SHP77 (cell line): ENCODE measurements at places on chromosomes 11 and 22.

DNA sequence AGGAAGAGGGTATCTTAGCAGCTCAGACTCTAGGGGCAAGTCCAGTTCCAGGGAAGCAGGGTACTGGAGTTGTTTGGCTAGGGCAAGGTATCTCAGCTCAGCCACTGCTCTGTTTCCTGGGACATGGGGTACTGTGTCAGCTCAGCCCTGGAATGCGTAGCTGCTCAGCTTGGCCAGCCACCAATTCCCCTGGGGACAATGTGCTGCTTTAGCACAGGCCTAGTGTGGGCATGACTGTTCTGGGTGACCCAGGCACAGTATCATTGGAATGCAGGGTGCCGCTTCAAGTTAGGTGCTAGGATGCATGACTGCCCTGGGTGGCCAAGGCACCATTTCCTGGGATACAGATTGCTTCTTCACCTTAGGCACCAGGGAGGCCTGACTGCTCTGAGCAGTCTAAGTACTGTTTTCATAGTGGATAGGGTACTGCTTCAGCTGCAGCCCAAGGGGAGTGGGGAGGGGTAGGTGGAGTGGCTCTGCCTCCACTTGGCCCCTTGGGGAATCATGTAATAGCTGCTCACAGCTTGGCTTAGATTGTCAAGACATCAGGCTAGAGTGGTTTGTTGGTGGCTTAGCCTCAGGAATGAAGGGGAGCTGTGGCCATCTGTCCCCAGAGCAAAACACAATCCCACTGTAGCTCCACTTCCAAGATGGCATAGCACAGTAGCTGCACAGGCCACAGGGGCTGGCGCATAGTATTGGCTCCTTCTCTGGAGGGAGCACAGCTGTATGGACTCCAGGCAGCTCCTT lies 36.0 kb downstream of the MADD start:
- DNase-seq, result no peak

- DNase-seq, result no peak
Observed at GRCh38 chr11:126701520-126701897, 299.1 kb downstream of the KIRREL3 start.

DNA sequence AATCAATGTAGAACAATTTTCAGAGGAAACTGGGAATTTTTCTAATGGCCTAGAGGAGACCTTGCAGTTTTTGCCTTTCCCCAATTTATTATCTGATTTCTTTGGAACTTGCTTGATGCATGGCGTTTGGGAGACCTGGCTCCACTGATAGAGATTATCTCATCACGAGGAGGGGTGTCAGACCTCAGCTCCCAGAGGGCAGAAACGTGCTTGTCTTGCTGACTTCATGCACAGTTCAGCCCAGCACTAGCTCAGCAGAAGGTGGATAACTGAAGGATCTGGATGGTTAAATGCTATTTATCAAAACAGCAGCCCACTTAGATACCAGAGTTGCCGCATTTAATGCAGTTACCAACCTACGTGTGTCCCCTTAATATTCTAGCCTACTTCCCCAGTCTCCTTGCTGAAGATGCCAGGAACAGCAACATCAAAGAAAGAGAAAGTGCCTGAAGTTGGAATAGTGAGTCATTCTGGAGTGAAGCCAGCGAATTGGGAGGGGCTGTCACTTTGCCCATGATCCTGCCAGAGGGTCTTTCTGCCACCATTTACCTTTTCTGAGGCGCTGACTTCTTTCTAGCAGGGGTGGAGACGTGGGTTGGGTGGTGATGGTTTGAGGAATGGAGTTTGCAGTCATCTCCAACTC lies 133.5 kb upstream of the CADM1 start:
- DNase-seq, result no peak

DNA sequence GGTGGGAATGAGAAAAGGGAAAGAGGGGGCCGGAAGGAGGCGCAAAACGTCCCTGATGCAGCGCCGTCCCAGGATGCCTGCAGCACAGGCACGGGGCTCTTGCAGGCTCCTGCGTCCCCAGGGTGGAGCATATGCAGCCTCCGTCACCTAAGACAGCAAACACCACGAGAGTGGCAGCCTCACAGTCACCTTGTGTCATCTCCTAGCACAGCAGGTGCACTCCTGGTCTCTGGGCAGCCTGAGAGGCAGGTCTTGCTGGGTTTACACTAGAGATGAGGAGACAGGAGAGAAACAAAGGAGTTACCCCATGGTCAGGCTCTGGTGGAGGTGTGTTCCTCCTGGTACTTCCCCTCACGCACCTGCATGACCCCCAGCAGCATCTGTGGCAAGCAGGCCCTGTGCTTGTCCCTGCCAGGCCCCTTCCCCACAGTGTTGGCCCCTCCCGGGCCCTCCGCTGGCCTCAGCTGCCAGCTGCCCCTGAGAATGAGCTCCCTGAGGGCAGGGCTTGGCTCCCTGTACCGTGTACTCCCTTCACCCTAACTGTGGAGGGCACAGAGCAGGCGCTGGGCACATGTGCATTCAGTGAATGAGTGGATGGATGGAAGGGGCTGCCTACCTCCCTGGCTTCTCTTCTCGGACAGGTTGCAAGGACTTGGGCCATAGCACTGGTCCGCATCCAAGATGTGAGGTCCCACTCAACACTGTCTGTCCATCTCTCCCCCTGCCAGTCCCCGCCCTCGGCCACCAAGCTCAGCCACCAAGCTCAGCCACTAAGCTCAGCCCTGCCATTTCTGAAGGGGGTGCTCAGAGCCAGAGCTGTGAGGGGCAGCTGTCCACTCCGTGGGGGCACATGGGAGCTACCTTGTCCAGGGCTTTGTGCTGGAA lies 988.6 kb downstream of the BRD1 start:
- DNase-seq, result no peak

GRCh38 chr22:20657963-20658362 lies 116.0 kb upstream of the SERPIND1 start:
- no peak for DNase-seq

DNA sequence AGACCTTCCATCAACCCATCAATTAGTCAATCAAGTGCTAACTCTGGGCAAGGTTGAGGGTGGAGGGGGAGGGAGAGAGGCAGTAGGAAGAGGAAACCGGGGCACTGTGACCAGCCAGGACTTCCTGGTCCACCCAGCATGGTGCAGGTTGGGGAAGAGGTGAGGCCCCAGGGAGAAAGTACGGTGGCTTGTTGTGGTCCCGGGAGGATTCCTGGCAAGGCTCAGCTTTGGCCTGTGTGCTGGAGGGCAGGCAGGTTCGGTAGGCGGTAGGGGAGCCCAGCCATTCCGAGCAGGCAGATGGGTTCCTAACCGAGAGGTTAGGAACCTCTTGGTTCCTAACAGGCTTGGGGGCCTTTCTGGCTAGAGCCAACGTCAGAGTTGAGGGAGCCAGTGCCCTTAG lies 10.8 kb downstream of the ST14 start:
- DNase-seq, result no peak

DNA sequence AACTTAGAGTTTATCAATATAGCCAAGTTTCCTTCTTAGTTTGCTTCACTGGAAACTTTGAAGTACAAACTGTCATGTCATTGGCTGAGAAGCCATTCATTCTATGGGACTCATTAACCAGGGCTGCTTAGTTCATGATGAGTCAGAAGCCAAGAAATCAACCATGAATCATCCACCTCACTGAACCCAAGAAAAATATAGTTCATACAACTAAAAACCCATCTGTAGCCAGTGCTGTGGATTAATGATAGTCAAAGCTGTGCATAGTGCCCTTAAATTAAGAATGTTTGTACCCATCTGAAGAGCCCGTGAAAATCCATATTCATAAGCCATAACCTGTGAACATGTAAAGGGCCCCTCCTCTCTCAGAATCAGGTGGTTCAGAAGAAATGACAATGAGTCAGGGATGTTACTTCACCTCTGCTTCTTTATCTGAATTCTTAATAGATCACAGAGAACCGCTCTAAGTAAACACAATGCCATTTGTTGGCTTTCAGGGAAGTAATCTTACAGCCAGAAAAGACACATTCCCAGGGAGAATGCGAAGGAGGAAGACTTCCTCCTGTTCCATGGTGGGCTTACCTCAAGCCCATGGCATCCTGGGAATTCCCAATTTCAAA lies 25.4 kb downstream of the MMP20 start:
- DNase-seq, result no peak

DNA sequence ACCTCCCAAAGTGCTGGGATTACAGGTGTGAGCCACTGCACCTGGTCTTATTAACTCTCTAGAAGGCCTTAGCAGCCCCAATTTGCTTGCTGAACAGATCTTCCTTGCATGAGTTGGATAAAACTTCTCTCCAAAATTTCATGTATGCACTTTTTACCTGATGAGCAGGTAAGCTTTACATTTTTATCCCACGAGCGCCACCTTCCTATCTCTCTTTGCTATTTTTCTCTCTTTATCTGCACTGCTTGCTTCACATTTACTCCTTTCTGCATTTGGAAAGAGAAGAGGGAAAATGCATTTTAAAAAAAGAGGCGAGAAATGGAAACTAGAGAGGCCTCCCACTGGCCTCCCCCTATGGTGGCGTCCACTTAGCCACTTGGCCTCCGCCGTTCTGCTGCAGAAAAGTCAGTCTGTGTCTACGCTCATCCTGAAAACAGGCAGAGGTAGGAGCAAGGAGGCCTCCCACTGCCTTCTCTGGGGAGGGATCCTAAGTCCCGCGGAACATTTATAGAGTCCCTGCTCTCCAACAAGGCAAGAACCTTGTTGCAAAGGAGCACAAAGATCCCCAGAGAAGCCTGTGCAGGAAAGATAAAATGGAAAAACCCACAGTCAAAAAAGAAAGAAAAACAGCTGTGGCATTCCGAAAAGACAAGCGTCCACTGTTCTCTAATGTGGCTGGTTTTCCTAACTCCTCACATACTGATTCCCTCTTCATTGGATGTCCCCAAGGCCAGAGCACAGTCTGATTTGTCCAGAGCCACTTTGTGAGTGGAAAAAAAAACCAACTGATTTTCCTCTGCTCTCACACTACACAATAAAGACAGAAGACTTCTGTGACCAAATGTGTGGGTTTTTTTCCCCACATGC lies 62.2 kb upstream of the INCENP start:
- no peak for DNase-seq

DNA sequence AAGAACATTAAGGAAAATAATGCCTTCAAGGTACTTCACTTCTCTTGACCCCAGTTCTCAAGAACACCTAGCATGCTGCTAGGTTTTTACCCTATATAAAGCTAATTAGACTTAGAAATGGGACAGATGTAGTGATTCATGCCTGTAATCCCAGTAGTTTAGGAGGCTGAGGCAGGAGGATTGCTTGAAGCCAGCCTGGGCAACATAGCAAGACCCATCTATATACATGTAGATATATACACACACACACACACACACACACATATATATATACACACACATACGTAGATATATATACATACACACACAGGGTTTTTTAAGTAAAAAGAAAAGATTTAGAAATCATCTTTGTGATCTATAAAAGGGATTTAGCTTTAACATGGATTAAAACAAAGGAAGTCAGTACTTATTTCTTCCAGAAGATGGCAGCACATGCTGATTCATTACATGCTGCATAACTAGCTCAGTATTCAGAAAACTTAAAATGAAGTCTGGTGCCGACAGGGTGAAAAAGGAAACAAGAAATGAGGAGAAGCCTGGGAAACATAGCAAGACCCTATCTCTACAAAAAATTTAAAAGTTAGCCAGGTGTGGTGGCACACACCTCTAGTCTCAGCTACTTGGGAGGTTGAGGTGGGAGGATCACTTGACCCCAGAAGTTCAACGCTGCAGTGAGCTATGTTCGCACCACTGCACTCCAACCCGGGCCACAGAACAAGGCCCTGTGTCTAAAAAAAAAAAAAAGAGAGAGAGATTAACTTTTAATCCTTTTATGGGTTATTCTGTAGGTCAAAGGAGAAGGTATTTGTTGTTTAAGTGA lies 28.5 kb upstream of the RBX1 start:
- DNase-seq, result peak; percentile 34

DNA sequence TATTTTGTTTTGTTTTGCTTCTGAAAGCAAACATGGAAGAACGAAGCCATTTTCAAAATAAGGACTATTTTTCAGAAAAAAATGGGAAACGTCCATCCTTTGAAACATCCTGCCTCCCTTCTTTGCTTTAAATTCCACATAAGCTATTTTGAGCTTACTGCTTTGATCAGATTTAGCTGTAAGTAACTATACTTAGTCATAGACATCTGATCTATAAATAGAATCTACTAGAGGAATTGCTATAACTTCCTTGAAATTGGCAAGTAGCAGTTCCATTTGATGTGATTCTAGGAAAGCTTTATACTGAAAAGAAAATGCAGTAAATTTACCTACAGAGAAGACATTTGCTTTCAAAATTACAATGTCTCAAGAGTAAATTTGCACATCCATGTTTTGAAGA lies 305.8 kb downstream of the TTC28 start:
- DNase-seq, result no peak

- no peak for DNase-seq
Observed at GRCh38 chr22:39290724-39291161, 28.7 kb downstream of the RPL3 start.

GRCh38 chr11:78202733-78203167 lies 14.0 kb downstream of the USP35 start:
- no peak for DNase-seq

DNA sequence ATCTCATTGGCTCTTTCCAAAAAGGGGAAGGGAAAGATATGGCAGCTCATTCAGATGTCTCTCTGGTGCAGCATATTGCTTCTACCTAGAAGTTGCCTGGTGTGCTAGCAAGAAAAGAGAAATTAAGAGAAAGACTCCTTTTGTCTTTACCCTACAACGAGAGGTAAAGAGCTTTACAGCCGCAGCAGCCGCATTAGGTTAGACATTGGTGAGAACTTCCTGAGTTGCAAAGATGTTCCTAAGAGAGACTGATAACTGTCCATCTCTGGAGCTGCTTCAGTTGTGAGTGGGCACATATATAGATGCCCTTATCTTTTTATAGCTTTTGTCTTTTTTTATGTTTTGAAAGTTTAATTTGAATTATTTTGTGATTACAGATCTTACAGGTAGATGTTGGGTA lies 80.8 kb upstream of the NNMT start:
- DNase-seq, result no peak

DNA sequence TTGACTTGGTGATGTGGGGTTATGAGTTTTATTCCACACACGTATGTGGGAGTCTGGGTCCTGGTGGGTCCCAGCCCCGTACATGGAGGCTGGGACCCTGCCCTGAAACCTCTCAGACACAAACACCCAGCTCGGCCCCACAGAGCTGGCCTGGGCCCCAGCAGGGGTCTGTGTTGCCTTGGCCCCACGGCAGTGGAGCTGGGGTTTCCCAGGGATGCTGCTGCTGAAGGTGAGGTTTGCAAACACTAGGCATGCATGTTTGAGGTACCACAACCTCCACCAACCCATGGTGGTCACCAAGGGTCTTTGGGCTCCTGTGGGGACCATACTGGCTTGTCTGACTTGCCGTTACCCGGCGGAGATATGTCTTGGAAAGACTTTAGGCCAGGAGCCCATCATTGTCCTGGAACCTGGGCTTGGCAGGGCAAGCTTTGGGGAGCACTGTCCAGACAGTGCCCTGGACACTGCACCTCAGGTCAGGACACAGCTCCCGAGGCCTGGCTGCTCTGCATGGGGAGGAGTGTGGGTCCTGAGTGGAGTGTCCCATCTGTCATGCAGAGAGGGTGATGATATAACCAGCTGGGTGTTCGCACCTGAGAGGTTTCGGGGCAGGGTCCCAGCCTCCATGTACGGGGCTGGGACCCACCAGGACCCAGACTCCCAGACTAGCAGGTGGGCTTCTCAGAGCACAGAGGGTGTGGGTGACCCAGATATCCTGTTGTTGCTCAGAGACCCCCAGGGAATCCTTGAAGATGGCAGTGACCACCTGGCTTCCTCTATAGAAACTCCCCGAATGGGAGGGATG lies 63.3 kb downstream of the KCNQ1 start:
- DNase-seq, result no peak

- no peak for DNase-seq
Observed at GRCh38 chr22:50202130-50202666, 1.4 kb downstream of the SELENOO start.

- no peak for DNase-seq
Observed at GRCh38 chr11:30487200-30487898, 98.8 kb downstream of the MPPED2 start.

- no peak for DNase-seq
Observed at GRCh38 chr22:41745968-41746367, 46.7 kb downstream of the MEI1 start.
